Liver (tissue), 10 donors: ENCODE measurements at places on chromosomes 1 and 21.
A peak's percentile ranks its signal among the peaks of the same experiment; 100 is the strongest.

GRCh38 chr1:154852845-154853244 is 17.2 kb downstream of the KCNN3 start:
- no peak for DNase-seq

GRCh38 chr1:9086045-9086444 is 16.6 kb upstream of the SLC2A5 start:
- no peak for DNase-seq

GRCh38 chr1:7993593-7994479 is 32.3 kb downstream of the ERRFI1 start:
- DNase-seq: no peak

DNA sequence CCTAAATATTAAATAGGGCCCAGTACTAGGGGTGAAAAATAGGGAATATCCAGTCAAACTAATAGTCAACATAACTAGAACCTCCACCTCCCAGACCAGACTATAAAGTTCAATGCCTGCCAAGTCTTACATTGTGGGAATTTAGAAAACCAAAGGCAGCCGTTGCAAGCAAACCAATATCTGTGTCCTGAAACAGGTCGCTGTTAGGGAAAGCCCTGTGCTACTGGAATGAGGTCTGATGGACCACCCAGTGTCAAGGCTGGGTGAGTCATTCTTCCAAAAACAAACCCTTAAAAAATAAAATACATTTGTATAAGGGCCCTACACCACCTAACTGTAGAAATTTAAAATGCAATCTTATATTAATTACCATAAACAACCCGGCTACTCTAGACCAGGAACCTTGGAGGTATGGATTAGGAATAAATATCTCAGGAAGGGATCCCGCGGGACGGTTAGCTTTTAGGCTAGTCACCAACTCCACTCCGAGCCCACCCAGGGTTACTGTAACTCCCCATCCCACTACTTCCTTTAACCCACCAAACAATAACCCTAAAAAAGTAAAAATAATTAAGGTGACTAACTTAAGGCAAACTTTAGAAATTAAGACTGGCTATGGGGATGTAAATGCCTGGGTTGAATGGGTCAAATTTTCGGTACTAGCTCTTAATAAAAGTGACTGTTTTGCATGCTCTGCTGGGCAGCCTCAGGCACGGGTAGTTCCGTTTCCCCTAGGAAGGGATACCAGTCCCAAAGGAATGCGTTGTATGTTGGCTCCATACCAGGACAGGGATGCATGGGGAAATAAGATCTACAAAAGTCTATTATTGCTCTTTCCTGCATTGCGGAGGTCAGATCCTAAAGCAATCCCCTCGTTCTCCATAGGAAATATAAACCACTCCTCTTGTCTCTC is 65.4 kb upstream of the TLR5 start:
- no peak for DNase-seq

GRCh38 chr1:82823876-82824275 is 1023.1 kb downstream of the ADGRL2 start:
- DNase-seq: no peak

- no peak for DNase-seq
Measured at GRCh38 chr1:111733183-111733991, 5.8 kb downstream of the INKA2 start.

GRCh38 chr1:33025180-33025569 is 11.5 kb downstream of the AK2 start:
- no peak for DNase-seq

DNA sequence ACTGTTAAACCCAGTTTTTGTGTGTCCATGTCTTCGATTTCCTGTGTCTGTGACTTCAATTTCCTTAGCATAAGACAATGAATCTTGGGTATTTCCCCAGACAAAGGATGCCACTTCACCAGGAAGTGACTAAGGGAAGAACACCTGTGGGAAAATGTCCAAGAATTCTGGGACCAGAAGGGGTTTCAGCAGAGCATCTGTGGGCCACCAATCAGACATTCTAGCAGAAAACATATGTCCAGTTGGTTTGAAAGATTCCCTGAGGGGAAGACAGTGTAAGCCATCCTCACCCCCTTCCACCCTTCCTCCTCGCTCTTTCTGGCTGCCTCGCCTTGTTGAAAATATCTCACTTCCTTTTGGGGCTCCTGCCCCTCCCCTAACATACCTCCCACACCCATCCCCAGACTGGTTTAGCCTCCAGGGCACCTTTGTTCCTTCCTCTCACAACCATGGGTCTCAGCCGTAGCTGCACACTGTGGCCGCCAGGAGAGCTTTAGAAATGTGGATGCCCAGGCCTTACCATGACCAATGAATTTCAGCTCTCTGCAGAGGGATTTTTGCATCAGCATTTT is 25.5 kb upstream of the IFNAR1 start:
- DNase-seq: no peak

GRCh38 chr1:3527774-3528173 is 73.3 kb downstream of the ARHGEF16 start:
- no peak for DNase-seq

DNA sequence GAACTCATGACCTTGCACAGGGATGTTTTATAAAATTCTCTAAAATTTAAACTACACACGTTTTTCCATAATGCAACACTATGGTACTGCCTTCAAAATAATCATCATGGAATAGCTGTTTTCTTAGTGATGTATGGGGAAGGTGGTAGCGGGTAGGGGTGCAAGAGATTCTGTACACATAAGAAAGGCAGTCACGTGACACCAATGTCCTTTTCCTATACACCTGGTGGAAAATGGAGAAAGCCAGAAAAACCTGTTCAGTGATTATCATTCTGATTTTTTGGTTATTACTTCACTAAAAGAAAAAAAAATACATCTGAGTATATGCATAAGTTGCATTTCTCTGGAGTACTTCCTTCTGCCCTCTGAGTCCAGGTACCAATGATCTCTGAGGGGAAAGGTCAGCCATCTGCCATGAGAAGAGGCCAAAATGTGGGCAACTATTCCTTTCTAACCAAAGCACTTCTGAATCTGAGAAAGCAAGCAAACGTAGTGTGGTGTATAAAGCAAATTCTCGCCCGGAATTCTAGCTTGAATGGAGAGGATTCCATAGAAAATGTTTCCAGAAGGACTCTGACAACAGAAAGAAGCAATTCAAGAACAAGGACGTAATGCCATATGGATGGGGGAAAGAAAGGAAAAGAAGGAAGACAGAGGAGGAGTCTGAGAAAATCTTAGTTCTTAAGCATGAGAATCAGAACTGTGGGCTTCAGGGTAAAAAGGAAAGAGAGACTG is 137.3 kb downstream of the RERE start:
- DNase-seq: no peak

DNA sequence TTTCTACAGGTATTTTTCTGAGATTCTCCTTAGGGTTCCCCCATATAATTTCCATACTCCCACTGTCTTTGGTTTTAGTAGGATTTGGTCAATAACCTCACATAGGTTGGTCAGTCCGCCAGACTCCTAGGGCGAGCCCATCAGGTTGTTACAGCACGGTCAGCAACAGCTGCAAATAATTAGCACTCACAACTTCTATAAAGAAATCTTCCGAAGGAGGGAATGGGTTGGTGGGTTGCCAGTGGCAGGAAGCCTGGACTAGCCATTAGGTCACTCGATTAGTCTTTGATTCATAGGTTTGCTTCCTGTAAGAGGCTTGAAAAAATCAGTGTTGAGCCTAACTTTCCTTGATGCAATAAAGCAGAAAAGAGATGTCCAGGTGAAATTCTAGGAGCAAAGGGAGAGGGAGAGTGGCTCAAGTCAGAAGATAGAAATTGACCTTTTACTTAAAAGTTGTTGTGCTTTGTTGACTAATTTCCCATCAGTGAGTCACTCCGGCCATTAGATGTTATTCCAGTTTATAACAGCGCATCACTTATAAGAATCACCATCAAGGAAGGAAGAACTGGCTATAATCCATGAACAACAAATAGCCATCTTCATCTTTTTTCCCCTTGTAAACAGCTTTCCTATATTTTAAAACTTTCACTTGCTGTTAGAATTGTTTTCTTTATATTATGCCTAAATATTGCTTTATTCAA is 88.3 kb downstream of the TPR start:
- DNase-seq: no peak

DNA sequence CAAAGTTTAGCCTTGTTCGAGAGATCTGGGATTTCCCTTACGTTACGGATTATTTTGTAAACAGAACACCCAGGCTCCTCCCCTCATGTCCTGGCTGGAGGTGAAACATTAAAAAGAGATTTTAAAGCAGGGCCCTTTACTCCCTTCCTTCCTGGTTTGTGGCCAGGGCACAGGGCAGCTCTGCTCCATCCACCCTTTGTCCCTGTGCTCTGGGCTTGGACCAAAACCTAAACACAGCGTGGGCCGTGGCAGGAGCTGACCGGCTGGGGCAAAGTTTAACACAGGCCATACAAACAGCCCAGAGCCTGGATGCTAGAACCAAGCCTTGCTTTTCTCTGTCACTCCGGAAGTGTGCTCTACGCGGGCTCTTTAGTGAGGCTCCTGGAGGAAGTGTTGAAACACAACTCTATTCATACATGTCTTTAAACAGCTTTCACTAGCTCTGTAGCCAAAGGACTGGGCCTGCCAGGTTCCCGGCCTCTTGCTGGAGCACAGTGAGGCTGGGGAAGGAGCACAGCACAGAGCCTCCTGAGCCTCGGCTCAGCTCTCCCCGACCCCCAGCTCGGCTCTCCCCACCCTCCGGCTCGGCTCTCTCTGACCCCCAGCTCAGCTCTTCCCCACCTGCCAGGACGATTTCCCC is 84.7 kb downstream of the PDE9A start:
- DNase-seq: peak; percentile 64

DNA sequence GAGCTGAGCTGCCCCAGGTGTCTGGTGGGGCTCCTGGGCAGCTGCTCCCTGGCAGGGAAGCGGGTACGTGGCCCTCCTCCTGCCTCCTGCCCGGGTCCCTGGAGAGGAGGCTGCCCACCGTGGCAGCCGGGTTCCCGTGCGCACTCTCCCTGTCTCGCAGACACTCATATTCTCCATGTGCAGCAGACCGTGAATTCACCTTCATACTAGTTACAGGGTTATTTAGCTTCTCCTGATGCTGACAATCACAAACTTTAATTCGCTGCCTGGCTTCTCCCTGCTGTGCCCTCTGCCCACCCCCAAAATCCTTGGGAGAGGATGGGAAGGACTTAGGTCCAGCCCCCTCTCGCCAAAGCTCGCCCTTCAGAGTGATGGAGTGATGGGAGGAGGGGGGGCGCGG is 95.3 kb downstream of the CASZ1 start:
- DNase-seq: no peak

DNA sequence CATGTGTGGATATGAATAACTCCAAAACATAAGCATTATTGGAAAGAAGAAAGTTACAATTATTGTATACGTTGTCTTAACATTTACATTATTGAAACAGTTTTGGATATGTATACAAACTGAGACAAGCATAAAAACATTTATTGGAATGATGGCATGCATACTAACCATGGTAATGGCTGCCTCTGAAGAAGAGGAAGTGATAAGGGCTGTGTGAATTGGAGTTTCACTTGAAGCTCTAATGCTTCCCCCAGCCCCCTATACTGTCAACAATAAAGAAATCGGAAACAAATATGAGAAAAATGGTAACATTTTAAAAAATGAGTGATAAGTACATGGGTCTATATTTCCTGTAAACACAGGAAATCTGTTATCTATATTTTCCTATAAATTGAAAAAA is 367.7 kb upstream of the DPYD start:
- no peak for DNase-seq

GRCh38 chr21:15224346-15225086 is 159.7 kb upstream of the NRIP1 start:
- no peak for DNase-seq

GRCh38 chr1:116508984-116509980 is 61.5 kb downstream of the CD58 start:
- no peak for DNase-seq

DNA sequence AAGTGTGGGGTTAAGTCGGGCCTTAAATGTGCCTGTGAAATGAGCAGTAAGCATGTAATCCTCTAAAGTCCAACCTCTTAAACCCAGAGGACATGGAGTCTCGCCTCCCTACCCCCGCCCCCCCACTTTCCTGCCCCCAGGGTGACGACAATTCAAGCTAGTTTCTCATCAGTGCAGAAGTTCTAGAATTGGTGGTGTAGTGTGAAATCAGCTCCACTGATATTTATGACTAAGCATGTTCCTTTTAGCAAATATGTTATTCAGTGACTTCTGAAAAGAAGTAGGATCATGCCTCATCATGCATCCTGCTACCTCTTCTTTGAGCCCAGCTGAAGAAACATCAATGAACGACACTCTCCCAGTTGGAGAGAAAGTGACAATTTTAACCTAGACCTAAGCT is 2.6 kb upstream of the ABCB10 start:
- no peak for DNase-seq

DNA sequence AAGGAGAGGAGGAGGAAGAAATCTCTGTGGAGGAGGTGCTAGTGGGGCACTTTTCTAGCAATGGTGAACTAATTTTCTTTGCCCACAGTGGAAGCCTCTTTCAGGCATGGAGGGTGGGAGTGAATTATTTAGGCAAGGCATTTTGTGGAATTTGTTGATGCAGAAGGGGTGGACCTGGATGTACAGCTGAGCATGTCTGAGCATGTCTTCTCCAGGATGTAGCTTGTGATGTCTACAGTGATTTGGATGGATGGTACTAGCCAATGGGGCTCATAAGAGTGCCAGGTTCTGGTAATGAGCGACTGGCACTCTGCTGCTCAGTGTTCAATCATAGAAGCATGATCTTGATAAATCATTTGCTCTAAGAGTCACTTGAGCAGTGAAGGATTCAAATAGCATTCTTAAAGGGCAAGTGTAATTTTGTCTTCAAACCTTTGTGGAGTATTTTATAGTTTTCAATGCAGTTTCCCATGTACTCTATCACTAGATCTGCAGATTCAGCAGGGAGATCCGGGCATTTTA is 153.9 kb upstream of the LMO4 start:
- no peak for DNase-seq

DNA sequence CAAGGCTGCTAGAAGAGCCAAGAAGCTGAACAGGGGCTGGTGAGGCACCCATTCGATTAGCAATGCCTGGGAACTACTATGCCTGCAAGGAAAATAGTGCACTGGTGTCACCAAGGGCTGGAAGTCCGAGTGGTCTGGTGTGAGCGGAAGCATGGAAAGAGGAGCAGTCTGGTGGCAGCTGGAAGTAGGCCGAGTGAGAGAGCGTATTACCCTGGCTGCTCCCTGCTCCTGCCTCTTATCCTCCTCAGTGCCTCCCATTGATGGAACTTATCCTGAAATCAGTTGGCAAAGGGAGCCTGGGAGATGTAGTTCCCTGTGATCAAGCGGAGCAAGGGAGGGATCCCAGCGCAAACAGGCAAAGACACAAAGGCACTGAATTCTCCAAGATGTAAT is 9.6 kb downstream of the SMAP2 start:
- DNase-seq: peak; percentile 48

- no peak for DNase-seq
Measured at GRCh38 chr1:32885676-32886003, 651 bp upstream of the HPCA start.
